Left renal pelvis (tissue), 4 donors: ENCODE measurements at places on chromosomes 4 and X.

DNA sequence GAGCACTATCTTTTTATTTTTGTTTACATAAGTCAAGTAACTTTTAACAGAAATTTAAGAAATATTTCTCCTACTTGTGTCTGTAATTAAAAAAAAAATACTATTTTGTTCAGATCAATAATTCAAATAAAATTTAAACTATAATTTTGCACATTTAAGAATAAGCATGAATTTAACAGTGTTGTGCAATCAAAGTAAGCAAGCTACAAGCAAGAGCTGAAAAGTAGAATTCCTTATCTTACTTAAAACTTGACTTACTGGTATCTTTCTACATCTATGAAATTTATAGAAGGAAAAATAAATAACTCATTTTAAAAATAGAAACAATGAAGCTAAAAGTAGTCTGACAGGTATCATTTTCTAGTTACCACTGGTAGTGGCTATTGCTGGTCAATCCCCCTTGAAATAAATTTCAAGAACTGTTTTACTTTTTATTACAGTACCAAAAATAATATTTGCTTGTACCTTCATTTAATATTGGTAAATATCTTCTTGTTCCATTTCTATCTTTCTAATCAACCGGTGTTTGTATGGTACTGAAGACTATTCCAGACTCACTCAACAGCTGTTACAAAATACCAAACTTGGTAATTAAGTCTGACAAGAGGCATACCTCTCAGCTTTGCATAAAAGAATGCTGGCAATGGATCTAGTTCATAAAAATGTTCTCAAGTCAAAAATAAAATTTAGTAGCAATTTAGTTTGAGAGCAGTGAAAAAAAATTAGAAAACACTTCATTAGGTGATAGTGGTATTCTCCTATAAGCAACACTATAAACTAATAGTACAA lies 62.2 kb downstream of the NOCT start:
- DNase-seq, result no peak

- no peak for DNase-seq
Measured at GRCh38 chr4:182219411-182220056, 23.7 kb upstream of the TENM3 start.

DNA sequence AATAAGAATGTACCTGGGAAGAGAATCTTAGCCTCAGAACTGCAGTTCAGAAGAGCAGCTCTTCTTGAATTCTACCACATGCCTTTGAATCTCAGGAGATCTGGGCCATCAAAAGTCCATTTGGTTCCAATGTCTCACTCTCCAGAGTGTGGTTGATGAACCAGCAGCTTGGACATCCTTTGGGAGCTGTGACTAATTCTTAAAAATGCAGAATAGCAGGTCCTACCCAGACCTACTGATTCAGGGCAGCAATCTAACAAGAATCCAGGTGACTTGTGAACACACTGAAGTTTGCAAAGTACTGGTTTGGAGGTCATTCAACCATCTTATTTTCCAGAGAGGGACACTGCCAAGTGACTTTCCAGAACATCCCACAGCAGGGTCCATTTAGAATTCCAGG lies 244.7 kb downstream of the PACRGL start:
- no peak for DNase-seq

- no peak for DNase-seq
Measured at GRCh38 chr4:89298788-89299152, 8.8 kb downstream of the GPRIN3 start.

GRCh38 chr4:1990348-1990645 lies 18.5 kb downstream of the NELFA start:
- no peak for DNase-seq

GRCh38 chr4:37747772-37748330 lies 61.7 kb upstream of the RELL1 start:
- DNase-seq, result no peak

DNA sequence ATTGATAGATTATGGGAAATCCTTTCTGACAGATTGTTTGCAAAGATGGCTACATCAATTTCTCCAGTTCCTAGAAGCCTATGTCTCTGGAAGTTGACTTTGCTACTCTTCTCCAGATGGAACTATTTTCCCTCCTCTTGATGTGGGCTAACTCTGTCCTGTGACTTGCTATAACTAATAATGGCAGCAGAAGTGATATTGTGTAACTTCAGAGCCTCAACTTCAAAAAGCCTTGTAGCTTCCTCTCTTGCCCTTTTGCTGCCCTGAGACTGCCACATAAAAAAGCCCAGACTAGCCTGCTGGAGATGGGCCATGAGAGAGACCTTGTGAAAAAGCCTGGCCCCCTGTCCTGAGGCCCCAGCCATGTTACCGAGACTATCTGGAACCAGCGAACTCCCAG lies 210.7 kb upstream of the SLC7A11 start:
- no peak for DNase-seq

- no peak for DNase-seq
Measured at GRCh38 chr4:154660052-154660451, 47.6 kb upstream of the FGG start.

- DNase-seq, result no peak
Measured at GRCh38 chr4:41146196-41146595, 68.1 kb downstream of the APBB2 start.

DNA sequence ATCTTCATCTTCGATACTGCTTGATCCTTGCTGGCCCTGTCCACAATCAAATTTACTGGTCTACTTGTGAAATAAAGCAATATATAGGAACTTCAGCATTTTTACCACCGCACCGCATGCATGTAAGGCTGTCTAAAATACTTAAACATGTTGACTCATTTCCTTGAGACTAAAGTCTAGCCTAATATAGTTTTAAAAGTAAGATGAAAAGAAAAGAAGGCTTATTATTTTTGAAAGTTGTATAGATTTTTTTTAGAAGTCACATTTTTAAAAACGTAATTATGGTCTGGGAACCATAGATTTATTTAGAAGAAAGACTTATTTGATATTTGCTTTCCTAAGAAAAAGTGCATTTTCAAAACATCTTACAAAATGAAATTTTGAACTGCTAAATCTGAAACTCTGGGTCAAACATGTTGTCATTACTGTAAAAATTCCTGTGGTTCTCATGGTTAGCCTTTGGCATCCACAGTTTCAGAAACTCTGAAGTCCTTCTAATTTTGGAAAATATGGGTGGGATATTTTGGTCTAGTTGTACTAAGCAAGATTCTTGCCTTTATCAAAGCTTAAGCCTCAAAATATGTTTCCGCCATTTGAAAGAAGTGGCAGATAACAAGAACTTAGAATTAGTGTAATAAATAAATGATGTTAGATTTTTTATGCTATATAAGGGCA lies 423.5 kb upstream of the CTSO start:
- DNase-seq, result no peak

GRCh38 chrX:48696909-48697727 lies 584 bp downstream of the SUV39H1 start:
- no peak for DNase-seq

DNA sequence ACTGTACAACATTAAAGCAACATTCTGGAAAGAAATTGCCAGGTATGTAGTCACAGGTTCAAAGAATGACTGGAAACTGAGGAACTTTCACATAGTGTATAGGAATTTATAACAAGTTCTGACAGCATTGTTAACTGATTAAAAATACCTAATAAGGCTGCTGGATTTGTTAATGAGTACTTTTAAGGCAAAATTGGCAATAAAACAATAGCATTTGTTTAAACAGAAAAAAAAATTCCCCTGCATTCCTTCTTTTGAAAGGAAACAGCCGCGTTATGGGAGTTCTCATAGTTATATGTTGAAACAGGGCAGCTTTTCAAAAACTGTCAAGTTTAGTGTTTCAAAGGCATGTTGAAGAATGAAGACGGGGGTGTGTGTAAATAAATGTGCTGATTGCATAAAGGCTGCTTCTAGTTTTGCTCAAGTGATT lies 282.5 kb upstream of the FAT1 start:
- no peak for DNase-seq

GRCh38 chrX:153392642-153393321 lies 8.4 kb downstream of the PNMA6E start:
- DNase-seq, result no peak

- no peak for DNase-seq
Measured at GRCh38 chrX:94216738-94217137, 542.7 kb downstream of the FAM133A start.

- DNase-seq, result no peak
Measured at GRCh38 chrX:109049903-109050302, 313.5 kb upstream of the IRS4 start.

- DNase-seq, result no peak
Measured at GRCh38 chr4:153205757-153206156, 1.5 kb downstream of the TRIM2 start.

- no peak for DNase-seq
Measured at GRCh38 chrX:110316351-110317060, 1.4 kb downstream of the AMMECR1 start.

GRCh38 chr4:19216476-19216875 lies 1035.2 kb upstream of the SLIT2 start:
- no peak for DNase-seq

- no peak for DNase-seq
Measured at GRCh38 chr4:151157543-151157942, 58.1 kb downstream of the RPS3A start.

- DNase-seq, result no peak
Measured at GRCh38 chr4:3069661-3070199, 4.6 kb downstream of the HTT-AS start.

- no peak for DNase-seq
Measured at GRCh38 chr4:100486496-100486895, 31.3 kb downstream of the EMCN start.

GRCh38 chrX:143536176-143536575 lies 18.9 kb upstream of the SPANXN3 start:
- DNase-seq, result no peak

DNA sequence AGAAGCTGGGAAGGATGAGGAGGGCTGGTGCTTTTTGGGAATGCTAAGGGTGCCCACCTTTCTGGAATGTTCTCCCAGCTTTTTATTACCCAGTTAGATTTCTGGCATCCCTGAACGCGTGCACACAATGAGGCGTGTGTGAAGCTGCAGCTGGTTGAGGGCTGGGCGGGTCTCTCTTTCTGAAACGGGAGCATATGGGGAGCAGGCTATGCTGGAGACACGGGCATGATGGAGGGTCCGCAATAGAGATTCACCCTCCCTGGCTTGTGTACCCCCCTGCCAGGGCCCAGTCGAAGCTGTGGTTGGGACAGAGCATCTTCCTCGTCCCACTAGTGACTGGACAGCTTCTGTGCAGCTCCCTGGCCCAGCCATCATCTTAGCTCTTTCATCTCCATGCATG lies 8.5 kb downstream of the NSG1 start:
- DNase-seq, result no peak

- DNase-seq, result no peak
Measured at GRCh38 chrX:107706309-107706708, 69.3 kb downstream of the TSC22D3 start.

- peak; percentile 14 for DNase-seq
Measured at GRCh38 chr4:32560306-32560705, 1840.1 kb downstream of the PCDH7 start.

DNA sequence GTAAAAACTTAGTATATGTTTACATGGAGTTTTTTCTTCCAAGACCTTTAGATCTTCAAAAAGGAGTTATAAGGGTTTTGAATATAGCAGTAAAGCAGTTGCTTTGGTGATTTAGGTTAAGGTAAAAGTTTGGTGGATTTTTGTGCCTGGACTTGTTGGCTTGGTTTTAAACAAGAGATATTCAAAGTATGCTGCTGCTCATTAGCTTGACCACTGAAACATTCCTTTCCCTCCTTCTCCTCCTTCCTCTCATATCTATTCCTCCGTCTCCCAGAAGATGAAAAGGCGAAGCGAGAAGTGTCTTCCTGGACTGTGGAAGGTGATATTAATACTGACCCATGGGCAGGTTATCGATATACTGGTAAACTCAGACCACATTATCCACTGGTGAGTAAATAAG lies 38.4 kb downstream of the METAP1 start:
- no peak for DNase-seq

DNA sequence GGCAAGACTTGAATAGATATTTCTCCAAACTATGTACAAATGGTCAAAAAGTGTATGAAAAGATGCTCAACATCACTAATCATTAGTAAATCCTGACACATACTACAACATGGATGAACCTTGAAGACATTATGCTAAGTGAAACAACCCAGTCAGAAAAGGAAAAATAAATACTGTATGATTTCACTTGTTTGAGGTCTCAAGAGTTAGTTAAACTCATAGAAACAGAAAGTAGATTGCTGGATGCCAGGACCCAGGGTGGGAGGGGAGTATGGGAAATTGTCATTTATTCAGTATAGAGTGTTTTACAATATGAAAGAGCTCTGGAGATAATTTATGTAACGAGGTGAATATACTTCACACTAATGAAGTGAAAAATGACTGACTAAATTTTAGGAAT lies 32.4 kb downstream of the PRMT9 start:
- DNase-seq, result no peak

- DNase-seq, result no peak
Measured at GRCh38 chrX:50618788-50619558, 148.3 kb upstream of the DGKK start.

DNA sequence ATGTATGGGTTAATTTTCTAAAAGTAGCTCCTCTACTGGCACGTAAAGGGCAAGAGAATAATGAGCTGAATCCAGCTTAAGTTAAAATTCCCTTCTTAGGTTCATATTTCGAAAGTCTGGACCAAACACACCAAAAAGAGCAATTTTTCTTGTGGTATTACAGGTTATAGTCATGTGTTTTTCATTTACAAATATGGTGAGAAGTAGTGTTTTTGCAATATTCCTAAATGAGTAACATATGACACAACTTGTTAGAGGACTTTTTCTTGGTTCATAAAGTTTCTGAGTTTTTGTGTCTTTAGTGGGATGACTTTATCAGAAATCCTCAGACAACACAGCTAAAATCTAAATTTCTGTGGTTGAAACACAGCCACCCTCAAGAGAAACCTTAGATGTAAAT lies 172.1 kb downstream of the AFF2 start:
- DNase-seq, result no peak

GRCh38 chrX:51860679-51861078 lies 32.7 kb upstream of the MAGED1 start:
- no peak for DNase-seq

DNA sequence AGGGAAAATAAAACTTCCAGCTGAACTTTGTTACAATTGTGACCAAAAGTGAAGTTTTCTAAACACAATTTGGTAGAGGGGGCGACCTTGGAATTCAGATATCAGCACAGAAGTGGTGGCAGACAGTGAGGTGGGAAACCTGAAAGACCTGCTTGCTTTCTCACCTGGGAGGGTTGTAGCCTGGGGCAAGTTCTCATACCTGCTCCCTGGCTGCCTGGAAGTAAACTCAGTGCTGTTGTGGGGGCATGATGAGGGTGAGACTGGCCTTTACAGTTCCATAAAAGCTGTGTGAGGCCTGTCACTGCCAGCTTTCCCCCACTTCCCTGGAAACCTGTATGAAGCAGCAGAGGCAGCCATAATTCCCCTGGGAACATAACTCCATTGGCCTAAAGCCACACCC lies 1180.2 kb downstream of the FAM133A start:
- DNase-seq, result no peak

DNA sequence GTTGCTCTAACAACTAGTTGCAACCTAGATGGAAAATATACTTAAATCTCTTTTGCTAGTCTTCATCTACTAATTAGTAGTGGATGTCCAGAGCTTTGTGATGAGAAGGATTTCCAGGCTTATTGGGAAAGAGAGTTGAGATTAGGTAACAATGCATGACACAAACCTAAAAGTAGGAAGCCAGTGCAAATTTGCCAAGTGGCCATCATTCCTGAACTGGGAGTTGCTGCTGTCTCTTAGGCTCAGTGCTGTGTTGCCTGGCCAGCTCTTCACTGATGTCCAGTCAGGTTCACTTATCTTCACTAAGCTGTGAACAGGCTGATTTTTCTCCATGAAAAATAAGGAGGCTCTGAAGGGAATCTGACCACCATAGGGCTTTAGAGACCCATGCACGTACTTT lies 105.6 kb upstream of the AMOT start:
- DNase-seq, result no peak
